Stimulated activated CD8-positive, alpha-beta memory T cell treated with anti-CD3 and anti-CD28 coated beads, Interleukin-2, amount 100 ng/mL, for 1 hour (primary cell): ENCODE measurements at places on chromosomes 4 and X.

DNA sequence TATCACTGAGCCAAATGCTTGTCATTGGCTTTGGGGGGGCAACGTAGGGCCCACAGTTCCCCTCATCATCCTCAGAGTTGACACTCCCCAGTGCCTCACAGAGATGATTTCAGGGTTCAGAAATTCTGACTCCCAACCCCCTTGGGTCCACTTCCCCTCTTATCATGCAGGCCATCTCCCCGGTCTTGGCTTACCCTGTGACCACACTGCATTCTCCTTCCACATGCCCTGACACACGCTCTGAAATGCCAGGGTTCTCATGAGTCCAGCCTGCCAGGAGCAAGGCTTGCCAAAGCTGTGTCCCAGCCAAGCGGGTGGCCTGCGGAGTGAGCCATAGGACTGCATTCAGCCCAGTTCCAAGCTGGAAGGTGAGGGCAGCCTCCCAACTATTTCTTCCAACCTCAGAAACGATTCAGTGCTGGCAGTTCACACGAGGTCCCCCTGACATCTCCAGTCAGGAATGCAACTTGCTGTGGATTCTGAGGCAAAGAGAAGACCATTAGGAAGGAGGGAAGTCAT, 101.2 kb downstream of the SMIM20 start:
- no peak for DNase-seq

GRCh38 chr4:154616731-154617130, 4.3 kb upstream of the FGG start:
- DNase-seq = no peak

GRCh38 chrX:110414273-110414672, 55.6 kb downstream of the RTL9 start:
- no peak for DNase-seq

GRCh38 chr4:174714393-174715211, 114.4 kb downstream of the GLRA3 start:
- DNase-seq = no peak

DNA sequence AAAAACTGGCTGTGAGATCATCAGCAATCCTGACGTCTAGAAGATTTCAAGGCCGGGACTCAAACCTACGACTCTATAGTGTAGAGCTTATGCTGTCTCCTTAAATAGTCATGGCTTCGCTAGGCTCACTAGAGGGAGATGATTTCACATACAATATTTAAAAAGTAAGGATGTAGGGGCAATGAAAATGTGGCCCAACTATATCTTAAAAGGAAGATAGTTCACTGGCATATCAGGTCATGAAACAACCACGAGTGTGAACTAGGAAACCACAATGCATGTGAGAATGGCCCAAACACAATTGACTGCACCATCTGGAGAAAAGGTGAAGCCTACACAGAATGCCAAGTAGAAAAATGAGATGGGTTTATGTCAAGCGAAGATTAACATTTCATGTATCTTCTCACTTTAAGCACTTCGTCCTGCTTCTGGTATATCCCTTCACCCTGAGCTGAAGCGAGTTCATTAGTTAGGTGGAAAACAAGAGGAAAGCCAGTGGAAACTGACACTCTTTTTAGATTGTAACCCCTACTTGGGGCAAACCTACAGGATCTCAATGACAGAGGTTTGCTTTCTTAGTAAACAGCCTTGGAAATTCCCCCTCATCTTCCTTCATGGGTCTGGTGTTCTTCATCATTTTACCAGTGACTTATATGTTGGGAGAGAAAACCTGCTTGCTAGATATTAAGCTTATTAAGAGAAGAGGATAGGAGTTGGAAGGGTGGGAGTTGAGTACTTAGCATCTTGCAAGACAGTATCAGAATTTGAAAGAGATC, 17.4 kb downstream of the FAM9C start:
- DNase-seq = no peak

GRCh38 chr4:60042231-60042652, 1157.9 kb upstream of the ADGRL3 start:
- DNase-seq = no peak

DNA sequence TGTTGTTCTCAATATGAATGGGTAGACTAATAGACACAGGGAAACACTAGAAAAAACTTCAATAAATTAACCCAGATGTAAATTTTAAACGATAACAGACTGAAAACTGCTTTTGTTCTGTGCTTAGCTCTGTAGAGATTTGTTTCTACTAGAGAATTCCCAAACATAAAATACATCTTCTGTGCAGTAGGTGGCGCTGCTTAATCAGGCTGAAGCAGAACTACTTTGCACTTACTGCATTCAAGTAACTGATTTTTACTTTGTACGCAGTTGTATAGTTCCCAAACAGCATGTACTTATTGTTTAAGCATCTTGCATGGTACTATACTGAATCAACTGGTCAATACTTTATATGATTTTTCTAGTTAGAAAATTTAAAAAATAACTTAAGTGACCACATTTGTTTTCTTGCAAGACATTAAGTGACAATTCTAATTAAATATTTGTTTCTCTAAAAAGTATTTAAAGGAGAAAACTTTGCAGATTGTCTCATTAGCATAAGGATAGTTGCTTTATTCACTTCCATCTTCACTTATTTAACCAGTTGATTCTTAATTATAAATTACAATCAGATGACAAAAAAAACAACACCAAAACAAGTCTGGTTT, 490.6 kb downstream of the IL15 start:
- DNase-seq = peak; percentile 42

- no peak for DNase-seq
Observed at GRCh38 chr4:138656990-138657389, 358.6 kb upstream of the NOCT start.

GRCh38 chr4:115923152-115923551, 809.7 kb upstream of the NDST4 start:
- DNase-seq = no peak

GRCh38 chr4:55386840-55387239, 8.9 kb upstream of the TMEM165 start:
- no peak for DNase-seq

- DNase-seq = no peak
Observed at GRCh38 chr4:156968479-156968984, 3.1 kb downstream of the PDGFC start.

GRCh38 chr4:8872402-8873291, 1.0 kb upstream of the HMX1 start:
- DNase-seq = no peak

GRCh38 chrX:11665168-11666111, at the start of gene ARHGAP6:
TSS of gene ARHGAP6 (minus strand) at chrX:11665920. CDS start at chrX:11664828, 1,092 bp downstream.
- DNase-seq = no peak

DNA sequence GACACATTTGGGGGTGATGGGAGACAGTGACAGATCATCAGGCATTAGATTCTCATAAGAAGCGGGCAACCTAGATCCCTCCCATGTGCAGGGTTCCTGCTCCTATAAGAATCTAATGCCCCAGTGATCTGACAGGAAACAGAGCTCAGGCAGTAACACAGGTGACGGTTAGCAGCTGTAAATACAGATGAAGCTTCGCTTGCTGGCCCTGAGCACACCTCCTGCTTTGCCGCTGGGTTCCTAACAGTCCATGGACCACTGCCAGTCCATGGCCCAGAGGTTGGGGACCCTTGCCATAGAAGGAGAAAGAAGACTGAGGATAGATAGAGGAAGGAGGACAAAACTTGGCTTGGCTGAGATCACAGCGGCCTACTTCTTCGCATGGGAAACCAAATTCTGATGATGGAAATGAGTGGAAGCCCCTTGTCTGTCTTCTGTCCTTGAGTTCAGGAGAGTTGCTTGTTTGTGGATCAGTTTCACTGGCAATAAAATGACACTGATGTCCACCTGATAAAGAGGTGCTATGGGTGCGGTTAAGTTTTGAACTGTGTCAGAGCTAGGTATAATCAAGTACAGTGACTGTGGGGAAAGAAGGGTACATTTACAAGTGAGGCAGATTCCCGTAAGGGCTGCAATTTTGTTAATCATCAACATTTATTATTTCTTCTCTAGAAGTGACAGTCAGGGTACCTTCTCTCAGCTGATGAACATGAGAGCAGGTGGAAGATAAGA, 1.7 kb upstream of the TIFA start:
- no peak for DNase-seq

GRCh38 chr4:105644257-105644656, 64.2 kb downstream of the INTS12 start:
- DNase-seq = no peak

- DNase-seq = no peak
Observed at GRCh38 chr4:98334461-98334860, 73.3 kb downstream of the RAP1GDS1 start.

- DNase-seq = no peak
Observed at GRCh38 chr4:138223231-138223910, 18.8 kb downstream of the SLC7A11 start.

- no peak for DNase-seq
Observed at GRCh38 chrX:13694359-13694758, 5.4 kb downstream of the RAB9A start.

DNA sequence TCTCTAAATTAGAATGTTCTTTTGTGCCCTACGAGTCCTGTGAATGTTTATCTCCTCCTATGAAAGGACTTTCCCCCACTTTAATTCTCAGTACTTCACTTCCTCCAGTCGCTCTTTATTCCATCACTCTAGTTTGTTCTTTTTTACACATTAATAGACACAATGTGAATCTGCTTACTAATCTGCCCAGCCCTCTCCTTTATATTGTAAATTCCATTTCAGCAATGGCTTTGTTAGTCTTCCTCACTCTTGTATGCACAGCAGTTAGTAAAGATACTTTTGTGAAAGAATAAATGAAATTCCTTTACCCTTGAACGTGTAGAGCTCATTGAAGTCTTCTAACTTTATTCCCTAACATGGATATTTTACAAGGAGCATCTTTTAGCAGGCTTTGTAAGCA, 255.3 kb downstream of the GALNTL6 start:
- no peak for DNase-seq

DNA sequence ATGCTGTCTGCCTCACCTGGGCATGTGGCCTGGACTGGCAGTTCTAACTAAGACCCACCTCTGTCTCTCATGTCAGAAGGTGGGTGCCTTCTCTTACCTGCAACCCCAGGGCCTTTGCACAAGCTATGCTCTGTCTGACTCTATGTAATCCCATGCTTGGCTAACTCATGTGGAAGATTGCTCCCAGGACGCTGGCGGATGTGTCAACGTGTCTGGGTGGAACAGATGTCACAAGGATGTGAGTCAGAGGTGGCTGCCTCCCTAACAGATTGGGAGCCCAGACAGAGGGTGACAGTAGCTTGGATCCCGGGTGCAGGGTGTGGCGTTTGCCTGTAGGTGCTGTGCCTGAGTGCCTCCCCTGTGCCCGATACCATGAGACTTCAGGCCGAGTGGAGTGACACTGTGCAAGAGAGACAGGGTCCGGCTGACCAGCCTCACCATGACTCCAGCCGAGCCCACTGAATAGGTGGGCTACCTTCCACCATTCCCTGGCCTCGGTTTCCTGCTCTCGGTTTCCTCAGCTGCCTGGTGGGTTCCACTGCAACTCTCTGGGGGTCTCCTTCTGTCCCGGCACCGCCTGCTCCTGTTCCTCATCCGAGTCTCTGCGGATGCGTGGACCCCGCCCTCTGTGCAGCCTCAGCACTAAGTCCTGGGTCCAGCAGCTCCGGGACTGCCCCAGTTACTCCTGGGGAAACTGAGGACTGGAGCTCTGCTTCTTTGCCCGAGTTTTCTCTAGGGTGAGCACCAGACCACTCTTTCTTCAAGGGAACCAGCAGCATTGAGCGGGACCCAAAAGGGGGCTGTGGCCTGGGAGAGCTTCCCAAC, 11.0 kb downstream of the SH3BP2 start:
- no peak for DNase-seq

GRCh38 chrX:124216396-124217115, 115.9 kb upstream of the TEX13D start:
- DNase-seq = no peak

GRCh38 chr4:53055716-53056403, 193.7 kb downstream of the RASL11B start:
- DNase-seq = no peak

GRCh38 chr4:4696530-4696929, 154.7 kb upstream of the STX18 start:
- no peak for DNase-seq

- no peak for DNase-seq
Observed at GRCh38 chrX:8103655-8104054, 67.4 kb downstream of the VCX2 start.

- DNase-seq = no peak
Observed at GRCh38 chr4:187321711-187322110, 598.1 kb upstream of the FAT1 start.

DNA sequence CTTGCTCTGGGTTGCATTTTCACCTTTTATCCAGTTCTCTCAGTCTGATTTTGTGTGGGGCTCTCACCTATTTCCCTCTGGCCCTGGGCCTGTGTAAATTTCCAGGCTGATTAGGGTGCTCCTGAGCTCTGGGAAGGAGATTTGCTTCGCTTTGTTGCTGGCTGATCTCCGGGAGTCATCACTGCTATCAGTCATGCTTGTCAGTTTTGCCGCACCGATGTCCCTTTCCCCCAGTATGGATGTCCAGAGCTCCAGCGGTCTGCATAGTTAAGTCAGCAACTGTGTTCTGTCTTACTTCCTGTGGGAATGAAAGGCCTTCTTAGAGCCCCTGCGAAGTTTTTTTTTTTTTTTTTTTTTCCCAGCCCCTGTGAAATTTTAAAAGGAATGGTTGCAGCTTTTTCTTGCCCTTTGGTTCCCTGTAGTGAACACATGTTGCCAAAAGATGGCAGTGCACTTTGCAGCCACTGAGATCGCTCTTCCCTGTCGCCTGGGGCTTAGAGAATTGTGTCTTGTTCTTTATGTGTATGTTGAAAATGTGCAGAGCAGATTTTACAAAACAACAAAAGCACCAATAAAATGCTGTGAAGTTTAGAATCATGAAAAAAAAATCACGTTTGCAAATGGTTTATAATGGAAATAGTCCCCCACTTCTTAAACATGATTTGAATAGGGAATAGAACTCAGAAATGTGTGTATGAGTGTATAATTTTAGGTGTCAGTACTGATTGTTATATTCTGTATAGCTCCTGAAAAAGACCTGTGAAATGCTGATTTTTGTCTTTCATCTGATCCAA, 109.1 kb upstream of the SLC4A4 start:
- DNase-seq = no peak
